ENCODE measurements at places on chromosomes 4 and X. TPM values are rescaled to one million over a fixed set of nuclear protein-coding genes. Genes with fewer than 3 reads are reported as not detected.

Gene PLAC1
- total RNA-seq: not detected

Gene GLOD5
- total RNA-seq: not detected

Gene BEX5
- 7.0 TPM for total RNA-seq

Gene STOX2
- total RNA-seq: not detected

Gene ATP1B4
- total RNA-seq: not detected

Gene TMPRSS11E
- total RNA-seq: not detected

Gene PRDM8
- total RNA-seq: 31.7 TPM

Gene TRIM75
- total RNA-seq: not detected

Gene RNF150
- total RNA-seq: 0.07 TPM

Gene PRDM5
- total RNA-seq: 0.67 TPM

Gene TMPRSS11F
- not detected for total RNA-seq

GRCh38 chr4:151013944-151014343 lies 1.1 kb downstream of the LRBA start:
- no peak for DNase-seq

DNA sequence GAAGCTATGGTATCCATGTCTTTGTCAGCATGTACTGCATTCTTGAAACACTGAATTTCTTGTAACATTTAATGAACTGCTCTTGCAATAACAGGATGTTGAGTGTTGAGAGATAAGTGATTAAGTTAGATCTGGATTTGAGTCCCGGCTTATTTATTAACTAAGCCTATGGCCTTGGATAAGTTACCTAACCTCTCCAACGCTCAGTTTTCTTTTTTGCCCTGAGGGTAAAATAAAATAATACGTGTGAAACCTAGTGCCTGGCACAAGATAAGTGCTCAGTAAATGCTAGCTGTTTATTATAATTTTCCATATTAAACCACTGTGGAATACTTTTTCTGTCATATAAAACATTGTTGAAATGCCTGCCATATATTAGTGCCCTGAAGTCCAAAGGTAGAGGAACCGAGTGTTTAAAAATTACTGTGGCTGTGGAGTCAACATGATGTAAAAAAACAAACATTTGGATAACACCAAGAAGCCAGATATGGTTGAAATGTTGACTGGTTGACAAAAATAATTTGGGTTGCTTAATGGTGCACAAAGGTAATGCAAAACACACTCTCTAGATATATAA lies 58.6 kb upstream of the ALB start:
- DNase-seq: no peak

DNA sequence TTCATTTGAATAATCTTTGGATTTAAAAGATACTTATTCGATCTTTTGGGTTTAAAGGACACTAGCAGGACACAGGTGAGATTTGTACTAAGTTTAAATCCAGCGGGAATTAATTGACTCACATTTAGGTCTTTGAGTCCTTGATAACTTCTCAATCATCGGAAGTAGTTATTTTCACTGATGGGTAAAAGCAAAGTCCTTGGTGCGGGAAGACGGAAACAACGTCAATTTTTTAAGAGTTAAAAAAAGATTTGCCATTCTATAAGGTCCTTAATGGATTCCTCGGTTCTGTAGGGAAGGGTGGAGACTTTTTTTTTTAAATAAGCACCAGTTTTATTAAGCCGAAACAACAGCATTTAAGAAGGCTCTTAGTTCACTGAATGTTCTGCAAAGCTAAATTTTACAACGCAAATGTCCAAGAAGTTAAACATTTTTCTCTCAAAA lies 2.9 kb downstream of the TMSB4X start:
- no peak for DNase-seq

GRCh38 chrX:17559728-17560379 lies 177.4 kb upstream of the SCML1 start:
- no peak for DNase-seq

- DNase-seq: peak; percentile 51
These were observed 44.9 kb downstream of the ZBTB49 start for GRCh38 chr4:4334798-4335520.

- DNase-seq: no peak
These were observed 124.2 kb downstream of the REELD1 start for GRCh38 chr4:146338512-146338911.

- DNase-seq: no peak
These were observed 22.4 kb downstream of the SEC24D start for GRCh38 chr4:118813561-118813960.

GRCh38 chr4:87005690-87006425 lies 71.0 kb downstream of the AFF1 start:
- DNase-seq: peak; percentile 48

- no peak for DNase-seq
These were observed 30.9 kb downstream of the NIPAL1 start for GRCh38 chr4:48047421-48047844.

- DNase-seq: no peak
These were observed 233.5 kb upstream of the GYPA start for GRCh38 chr4:144374065-144374464.

DNA sequence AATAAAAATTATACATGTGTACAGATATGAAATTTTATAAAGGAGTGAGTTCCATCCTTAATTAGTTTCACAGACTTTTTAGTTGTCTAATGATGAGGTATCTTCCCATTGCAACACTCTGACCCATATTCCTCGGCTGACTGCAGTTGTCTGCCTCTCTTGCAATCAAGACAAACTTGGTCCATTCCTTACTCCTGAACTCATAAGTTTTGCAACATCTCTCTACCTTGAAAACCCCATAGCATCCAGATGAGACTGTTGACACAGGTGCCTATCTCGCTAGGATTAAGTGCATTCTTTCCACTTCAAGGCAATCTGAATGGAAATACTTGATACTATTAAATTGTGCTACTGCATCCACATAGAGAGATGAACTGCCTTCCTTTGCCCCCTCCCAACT lies 2.3 kb downstream of the XKRX start:
- no peak for DNase-seq

GRCh38 chrX:37509349-37509748 lies 62.1 kb upstream of the LANCL3 start:
- DNase-seq: no peak

DNA sequence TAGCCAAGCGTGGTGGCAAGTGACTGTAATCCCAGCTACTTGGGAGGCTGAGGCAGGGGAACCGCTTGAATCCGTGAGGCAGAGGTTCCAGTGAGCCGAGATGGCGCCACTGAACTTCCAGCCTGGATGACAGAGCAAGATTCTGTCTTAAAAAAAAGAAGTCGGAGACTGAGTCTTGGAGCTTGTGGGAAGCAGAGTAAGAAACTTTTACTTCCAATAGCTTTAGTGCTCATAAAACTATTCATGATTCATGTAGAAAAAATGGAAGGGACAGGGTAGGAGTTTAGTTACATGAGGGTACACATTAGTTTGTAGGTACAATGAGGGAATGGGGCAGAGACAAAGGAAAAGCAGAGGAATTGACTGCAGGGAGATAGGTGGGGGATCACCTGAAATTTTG lies 19.3 kb downstream of the RAP2C start:
- DNase-seq: no peak

DNA sequence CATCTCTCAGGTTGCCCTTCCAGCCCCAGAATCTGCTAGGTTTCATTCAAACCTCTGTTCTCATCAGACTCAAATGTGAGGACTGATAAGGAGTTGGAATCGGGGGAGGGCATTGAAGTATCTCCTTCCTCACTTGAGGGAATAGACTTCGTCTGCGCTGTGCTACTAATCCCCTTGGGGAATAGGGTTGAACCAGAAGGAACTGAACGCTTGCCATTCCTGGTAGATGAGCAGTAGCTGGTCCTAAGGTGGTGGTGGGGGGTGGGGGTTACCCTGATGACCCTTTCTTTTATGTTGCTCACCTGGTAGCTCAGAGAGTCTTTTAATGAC lies 692 bp upstream of the SLC9A7 start:
- no peak for DNase-seq

GRCh38 chr4:86600007-86600653 lies 6.0 kb downstream of the PTPN13 start:
- DNase-seq: no peak

GRCh38 chrX:15814771-15815365 lies 24.6 kb downstream of the ZRSR2 start:
- peak; percentile 25 for DNase-seq

GRCh38 chr4:183846951-183847350 lies 58.2 kb upstream of the STOX2 start:
- no peak for DNase-seq

DNA sequence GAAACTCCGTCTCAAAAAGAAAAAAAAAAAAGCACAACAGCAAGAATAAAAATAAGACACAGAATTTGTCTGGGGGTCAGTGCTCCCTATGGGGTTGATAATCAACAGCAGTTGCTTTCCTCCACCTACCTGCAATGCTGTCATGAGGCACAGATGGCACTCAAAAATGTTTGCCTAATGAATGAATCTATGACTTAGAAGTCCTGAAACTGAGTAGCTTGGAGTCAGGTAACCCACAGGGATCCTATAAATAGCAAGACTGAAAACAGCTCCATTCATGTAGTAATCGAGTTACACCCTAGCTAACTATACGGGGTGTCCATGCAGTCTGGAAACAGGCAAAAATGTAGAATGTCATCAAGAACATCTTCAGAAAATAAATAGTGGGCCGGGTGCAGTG lies 19.8 kb upstream of the DDX3X start:
- DNase-seq: no peak

- no peak for DNase-seq
These were observed 25.8 kb downstream of the DOCK11 start for GRCh38 chrX:118521435-118521834.
